Cardiac atrium fibroblast (primary cell): ENCODE measurements at places on chromosomes 13 and 19. TPM values are rescaled to one million over a fixed set of nuclear protein-coding genes. Genes with fewer than 3 reads are reported as not detected.

ATP4A gene
- not detected in 2 replicates for total RNA-seq

VN1R4 gene
- not detected in 2 replicates for total RNA-seq

POU2F2 gene
- total RNA-seq = 2.9 TPM in 1 of 2 replicates, not detected in the other

SERPINE3 gene
- not detected in 2 replicates for total RNA-seq

KLF1 gene
- total RNA-seq = not detected in 2 replicates

CA11 gene
- 1.1 and 3.2 TPM in 2 replicates for total RNA-seq

ZIK1 gene
- total RNA-seq = 6.3 and 7.9 TPM in 2 replicates

KATNAL1 gene
- total RNA-seq = 10.5 and 11.7 TPM in 2 replicates

PINLYP gene
- total RNA-seq = 0.65 and 1.8 TPM in 2 replicates

PLPPR3 gene
- 0.36 and 2.1 TPM in 2 replicates for total RNA-seq

INAFM1 gene
- total RNA-seq = 6.2 and 9.9 TPM in 2 replicates

CADM4 gene
- total RNA-seq = 0.36 and 1.3 TPM in 2 replicates

KEAP1 gene
- total RNA-seq = 58.3 and 64.5 TPM in 2 replicates

SCN1B gene
- 16.2 and 31.6 TPM in 2 replicates for total RNA-seq

PRODH2 gene
- total RNA-seq = not detected in 2 replicates

KLK5 gene
- total RNA-seq = not detected in 2 replicates

SOX1 gene
- total RNA-seq = not detected in 2 replicates

GZMM gene
- not detected in 2 replicates for total RNA-seq

TGFBR3L gene
- total RNA-seq = 0.16 TPM in 1 of 2 replicates, not detected in the other
